Ammon's horn (tissue), 1 donor: ENCODE measurements at places on chromosomes 6 and 20.

GRCh38 chr6:28896505-28897368 is 27.0 kb downstream of the TRIM27 start:
- DNase-seq, result peak; percentile 58

DNA sequence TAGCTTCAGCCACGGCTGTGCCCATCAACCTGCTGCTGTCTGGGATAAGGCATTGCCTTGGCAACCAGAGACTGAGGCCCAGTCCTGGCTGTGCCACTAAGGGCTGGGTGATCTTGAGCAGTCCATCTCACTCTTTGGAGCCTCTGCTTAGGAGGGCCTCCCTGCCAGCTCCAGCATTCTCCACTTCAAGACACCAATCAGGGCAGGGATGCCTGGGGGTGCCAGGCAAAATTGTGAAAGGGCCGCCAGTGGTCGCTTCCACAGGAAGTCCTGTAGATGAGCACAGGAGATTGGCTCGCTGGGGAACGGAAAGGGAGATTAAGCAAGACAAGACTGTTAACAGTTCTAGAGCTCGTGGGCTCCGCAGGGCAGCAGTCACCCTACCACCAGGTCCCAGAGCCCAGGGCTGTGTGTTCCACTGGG is at the start of gene RAB44:
TSS of gene RAB44 (plus strand) at position 346 of the 423 bp plus-strand sequence. CDS start 6,410 bp downstream, outside the sequence.
- DNase-seq, result no peak

- no peak for DNase-seq
Observed at GRCh38 chr6:157281570-157281969, 41.7 kb downstream of the TMEM242 start.

GRCh38 chr6:14540276-14540675 is 422.7 kb downstream of the CD83 start:
- no peak for DNase-seq

DNA sequence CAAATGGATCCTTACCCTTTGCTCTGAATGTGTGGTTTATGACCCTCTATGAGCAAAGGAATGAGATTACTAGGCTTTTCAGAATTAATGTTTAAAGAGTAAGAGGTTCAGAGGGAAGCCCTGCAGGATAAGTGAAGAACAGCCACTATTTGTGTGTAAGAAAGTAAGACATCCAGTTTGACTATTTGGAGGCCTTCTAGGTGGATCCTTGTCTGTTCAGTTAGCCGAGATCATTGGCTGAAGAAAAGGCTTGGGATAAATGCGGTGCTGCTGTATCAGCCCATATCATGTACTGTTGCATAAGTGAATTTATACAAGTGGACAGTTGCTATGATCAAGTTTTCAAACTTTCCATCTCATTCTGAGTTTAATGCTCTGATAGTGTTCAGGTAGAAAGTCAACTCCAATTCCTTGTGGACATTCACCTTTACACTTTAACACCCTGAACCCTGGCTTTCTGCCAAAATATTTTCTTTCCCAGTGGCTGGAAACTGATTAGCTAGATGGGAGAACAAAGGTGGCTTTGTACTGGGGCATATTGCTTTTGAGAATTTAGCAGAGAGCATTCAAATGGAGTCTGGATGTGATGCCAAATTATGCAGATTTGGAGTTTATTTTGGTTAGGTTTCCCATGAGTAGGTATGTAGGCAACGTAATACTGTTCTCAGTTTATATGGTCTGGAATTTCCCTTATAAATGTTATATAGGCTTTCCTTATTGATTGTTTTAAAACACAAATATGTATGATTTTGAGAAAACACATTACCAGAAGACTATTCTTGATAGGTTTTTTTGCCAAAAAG is 15.0 kb downstream of the PARD6B start:
- DNase-seq, result no peak

- no peak for DNase-seq
Observed at GRCh38 chr6:165605901-165606739, 56.9 kb downstream of the PDE10A start.

- DNase-seq, result no peak
Observed at GRCh38 chr6:141866731-141867497, 265.8 kb upstream of the GJE1 start.

DNA sequence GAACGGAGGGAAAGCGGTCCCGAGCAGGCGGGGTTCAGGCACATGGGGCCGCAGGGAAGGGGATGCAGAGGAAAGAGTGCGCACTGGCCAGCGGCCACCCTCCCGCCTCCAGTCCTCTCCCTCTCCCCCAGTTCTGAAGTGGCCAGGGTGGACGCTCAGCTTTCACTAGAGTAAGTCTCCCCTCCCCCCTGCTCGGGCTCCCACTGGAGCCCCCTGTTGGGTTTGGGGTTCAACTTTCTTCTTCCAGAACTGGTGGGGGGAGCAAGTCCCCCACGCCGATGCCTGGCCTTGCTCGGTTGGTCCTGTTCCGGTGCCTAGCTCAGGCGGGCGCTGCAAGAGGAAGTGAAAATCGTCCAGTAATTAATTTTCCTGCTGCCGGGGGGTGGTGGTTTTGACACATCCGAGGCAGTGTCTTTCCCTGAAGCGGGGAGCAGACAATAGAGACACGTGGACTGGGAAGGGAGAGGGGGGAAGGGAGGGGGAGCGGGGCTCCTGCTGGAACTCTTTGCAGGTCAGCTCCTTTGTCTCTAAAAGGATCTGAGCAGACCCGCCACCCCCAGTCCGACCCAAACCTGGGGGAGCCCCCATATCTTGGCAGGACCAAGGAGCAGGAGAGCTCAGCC is 824 bp upstream of the SCRT2 start:
- DNase-seq, result peak; percentile 15

DNA sequence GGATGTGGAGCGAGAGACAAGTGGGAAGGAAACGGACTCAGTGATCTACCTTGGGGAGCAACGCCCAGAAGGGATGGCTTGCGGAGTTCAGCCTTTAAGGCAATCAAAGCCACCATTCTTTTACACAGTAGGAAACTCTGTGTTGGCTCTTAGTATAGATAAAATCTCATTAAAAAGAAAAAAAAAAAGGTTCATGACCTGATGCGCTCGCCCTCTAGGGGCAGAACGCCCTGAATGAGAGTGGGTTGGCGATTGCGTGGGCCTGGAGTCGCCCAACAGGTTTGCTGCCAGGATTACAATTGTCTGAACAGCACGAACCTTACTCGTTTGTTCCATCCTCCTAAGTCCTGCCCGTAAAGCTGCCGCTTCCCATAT is 1.2 kb downstream of the TPD52L1 start:
- no peak for DNase-seq

GRCh38 chr6:170297576-170298330 is 6.9 kb upstream of the DLL1 start:
- DNase-seq, result peak; percentile 76

DNA sequence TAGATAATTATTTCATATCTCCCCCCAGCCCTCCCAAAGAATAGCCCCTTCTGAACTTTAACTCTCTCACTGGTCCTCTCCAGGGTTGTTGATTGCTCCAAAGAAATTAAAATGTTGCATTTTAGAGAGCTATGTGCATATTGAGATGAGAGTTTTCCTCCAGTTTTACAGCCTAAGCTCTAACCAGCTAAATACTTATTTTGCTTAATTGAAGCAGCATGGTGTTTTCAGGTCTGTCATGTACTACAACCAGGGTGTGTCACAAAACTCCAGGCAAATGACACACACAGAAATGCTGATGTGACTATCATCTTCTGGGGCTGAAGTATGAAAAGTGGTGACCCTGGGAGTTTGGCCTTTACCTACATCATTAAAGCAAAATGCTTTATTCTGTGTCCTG is 196.8 kb upstream of the STXBP5 start:
- no peak for DNase-seq

DNA sequence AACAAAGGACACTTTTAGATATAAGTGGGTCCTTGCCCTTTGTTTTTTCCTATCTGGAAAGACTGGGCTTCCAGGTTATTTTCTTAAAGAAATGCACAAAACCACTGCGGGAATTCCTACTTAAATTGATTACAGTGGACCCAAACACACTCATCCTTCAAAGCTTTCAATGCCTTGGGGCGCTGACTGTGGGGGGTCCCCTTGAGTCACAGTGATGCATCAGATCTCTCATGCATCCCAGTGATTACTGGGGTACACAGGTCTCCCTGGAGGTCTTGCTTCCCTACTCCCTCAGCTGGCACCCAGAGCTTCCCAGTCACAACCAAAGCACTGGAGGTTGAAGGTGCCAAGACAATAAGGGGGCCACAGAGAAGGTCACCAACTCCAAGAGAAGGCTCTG is 20.7 kb downstream of the ABHD12 start:
- DNase-seq, result no peak

GRCh38 chr20:55283889-55284288 is 721.4 kb downstream of the CBLN4 start:
- no peak for DNase-seq

DNA sequence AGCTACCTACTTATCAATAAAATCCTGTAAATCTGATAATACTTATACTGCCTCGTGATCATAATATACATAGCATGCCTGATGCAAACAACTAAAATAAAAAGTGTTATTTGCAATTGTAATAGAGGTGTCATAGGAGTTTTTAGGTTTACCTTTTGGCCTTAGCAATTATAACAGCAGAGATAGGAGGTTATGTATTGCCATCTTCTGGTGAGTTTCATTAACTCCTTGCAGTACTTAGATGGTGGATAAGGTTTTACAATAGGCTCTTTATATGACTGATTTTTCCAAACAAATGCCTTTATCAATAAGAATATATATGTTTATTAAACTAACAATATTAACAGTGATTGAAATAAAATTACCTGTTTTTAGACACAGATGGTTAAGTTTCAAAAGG is 27.8 kb upstream of the MYCT1 start:
- DNase-seq, result peak; percentile 18

- no peak for DNase-seq
Observed at GRCh38 chr6:169827290-169827717, 75.9 kb downstream of the ERMARD start.

- no peak for DNase-seq
Observed at GRCh38 chr6:27545271-27546046, 72.6 kb upstream of the ZNF184 start.

DNA sequence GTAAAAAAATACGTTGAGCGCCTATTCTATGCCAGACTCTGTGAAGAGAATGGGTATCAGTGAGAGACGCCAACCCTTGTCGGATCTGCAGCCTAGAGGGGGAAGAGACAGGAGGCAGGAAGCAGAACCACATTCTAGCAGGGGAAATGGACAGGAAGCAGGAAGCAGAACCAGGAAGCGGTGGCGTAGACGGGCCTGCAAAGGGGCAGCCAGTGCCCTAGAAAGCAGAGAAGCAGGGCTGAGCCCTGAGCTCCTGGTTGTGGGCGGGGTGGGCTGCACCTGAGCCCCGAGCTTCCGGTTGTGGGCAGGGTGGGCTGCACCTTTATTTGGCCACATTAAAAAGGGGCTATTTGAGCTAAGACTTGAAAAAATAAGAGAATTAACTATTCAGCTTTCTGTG is 71.9 kb downstream of the FAM120B start:
- no peak for DNase-seq

DNA sequence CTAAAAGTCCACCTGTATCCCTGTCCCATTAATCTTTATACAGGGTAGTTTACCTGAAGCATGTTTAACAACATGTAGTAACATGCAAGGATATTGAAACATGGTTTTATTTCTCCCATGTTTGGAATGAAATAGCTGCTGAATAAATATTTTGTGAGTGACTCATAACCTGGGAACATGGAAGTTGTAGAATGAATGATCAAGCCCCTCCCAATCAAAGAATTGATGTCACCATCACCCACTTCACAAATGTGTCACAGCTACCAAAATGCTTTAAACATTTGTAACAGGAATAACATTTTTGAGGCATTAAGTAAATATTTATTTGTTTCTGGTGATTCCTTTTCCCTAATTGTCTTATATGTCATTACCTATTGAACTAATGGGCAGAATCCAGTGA is 58.9 kb upstream of the TNFAIP3 start:
- no peak for DNase-seq

GRCh38 chr6:40389254-40389653 is 197.9 kb downstream of the LRFN2 start:
- DNase-seq, result no peak

GRCh38 chr6:10268611-10269310 is 146.1 kb downstream of the TFAP2A start:
- peak; percentile 14 for DNase-seq

DNA sequence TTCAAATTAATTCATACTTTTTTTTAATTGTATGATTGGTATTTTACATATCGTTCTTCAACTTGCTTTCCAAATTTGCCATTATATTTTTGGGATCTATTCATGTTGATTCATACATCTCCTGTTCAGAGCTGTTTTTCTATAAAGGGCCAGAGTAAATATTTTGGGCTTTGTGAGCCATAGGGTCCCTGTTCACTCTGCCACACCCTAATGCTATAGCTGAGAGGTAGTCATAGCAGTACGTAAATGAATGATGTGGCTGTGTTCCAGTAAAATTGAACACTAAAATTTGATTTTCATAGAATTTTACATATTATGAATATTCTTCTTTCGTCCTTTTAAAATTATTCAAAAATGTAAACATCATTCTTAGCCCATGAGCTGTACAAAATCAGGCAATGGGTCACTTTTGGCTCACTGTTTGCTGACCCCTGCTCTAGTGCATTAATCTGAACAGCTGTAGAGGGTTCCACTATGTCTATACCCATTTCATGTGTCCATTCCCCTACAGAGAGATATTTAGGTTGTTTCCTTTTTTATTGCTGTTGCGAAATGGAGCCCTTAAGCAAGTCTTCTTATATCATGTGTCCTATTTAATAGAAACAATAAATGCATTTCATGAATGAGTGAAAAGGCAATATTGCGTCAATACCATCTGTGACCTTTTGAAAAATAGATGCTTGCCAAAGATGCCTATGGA is 136.4 kb upstream of the SALL4 start:
- no peak for DNase-seq

DNA sequence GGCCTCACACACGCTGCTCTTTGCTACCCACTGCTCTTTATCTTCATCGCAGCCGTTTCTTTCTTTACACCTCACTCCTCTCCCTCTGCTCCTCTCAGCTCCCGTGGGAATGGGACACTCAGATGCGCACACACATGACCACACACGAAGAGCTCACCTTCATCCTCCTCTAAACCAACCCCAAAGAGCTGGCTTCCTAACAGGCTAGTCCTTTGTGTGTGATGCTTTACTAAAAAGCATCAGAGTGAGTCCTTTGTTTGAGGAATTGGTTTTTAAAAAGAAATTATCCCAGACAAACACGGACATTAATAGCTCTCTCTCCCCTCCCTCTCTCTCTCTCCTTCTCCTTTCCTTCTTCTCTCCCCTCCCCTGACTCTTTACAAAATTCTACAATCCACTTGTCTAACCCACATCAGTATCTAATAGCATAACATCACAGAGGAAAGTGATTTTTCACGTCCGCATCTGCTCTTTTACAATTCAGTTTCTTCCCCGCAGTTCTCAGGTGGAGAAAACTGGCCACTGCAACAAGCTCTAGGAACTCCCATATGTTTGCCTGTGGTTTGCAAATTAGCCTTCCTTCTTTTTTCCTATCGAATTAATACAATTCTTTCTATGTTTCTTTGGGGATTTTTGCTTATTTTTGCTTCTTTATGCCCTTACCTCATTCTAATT is 306.8 kb upstream of the CNR1 start:
- no peak for DNase-seq

GRCh38 chr6:16559071-16559470 is 202.2 kb downstream of the ATXN1 start:
- no peak for DNase-seq

GRCh38 chr20:36148439-36148838 is 6.1 kb upstream of the EPB41L1 start:
- DNase-seq, result no peak
